ENCODE measurements at places on chromosomes 13 and 19.

GRCh38 chr19:39127812-39128515 lies 2.4 kb downstream of the PAK4 start:
- no peak for DNase-seq

DNA sequence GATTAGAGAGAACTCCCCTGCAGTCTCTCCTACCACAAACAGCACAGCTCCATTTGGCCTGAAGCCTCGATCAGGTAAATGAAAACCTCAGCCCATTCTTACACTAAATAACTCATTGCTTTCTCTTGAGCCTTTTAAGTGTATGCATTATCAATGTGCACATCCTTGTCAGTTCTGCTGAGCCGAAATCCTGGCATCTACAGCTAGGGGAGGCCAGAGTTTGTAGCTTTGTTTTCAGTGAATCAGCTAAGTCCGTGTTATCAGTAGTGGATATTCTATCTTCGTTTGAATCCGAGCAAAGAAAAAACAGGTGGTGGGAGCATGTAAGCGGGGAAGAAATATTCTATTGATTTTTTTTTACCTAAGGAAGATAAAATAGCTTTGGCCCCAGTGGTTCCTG lies 84.4 kb downstream of the ESD start:
- DNase-seq = no peak

GRCh38 chr13:81781471-81781870 lies 1440.5 kb upstream of the SPRY2 start:
- no peak for DNase-seq

DNA sequence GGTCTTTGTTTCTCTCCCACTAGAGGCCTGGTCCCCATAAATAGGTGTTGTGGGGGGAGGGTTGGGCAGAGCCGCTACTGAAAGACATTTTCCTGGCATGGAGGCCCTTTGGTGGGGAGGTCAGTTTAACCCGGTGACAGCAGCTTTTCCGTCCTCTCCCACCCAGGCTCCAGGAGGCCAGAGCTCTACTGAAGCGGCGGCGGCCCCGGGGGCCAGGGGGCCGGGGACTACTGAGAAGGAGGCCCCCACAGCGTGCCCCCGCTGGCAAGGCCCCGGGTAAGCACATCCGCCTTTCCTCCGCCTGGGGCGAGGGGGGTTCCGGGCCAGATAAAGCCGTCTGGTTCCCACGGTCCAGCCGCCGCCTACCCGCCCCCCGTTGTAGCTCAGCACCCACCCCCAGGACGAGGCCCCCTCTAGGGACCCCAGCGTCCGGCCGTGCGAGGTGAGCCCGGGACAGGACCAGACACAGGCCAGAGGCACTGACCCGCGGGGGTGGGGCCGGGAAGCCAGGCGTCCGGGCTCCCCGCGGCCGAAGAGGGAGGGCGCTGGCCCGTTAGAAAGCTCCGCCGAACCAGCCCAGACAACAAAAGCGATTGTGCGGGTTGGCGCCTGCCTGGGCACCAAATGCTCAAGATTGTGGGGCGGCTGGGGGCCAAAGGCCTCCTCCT lies 1.1 kb upstream of the LTBP4 start:
- DNase-seq = no peak

GRCh38 chr13:66534561-66534960 lies 695.6 kb downstream of the PCDH9 start:
- DNase-seq = no peak

- DNase-seq = no peak
Observed at GRCh38 chr13:96179309-96179708, 89.4 kb downstream of the HS6ST3 start.

GRCh38 chr13:30138511-30138910 lies 168.8 kb downstream of the KATNAL1 start:
- no peak for DNase-seq

GRCh38 chr13:107395927-107396662 lies 819.2 kb downstream of the LIG4 start:
- DNase-seq = no peak

DNA sequence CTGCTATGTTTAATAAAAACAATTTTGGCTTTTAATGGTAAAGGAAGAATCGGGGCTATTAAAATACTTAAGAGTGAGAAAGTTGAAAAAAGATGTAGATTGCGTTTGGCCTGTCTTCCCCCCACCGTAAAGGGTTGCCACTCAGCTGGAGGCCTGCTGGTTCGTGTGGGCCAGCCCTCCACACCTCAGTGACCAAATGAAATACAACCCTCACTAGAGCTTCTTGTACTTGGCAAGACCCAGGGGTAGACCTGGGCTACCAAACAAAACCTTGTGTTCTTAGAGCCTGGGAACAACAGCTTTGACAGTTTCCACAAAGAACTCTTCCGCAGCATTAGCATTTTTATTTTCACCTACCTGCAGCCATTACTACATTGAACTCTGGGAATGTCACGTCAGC lies 152.8 kb upstream of the PABPC3 start:
- no peak for DNase-seq

DNA sequence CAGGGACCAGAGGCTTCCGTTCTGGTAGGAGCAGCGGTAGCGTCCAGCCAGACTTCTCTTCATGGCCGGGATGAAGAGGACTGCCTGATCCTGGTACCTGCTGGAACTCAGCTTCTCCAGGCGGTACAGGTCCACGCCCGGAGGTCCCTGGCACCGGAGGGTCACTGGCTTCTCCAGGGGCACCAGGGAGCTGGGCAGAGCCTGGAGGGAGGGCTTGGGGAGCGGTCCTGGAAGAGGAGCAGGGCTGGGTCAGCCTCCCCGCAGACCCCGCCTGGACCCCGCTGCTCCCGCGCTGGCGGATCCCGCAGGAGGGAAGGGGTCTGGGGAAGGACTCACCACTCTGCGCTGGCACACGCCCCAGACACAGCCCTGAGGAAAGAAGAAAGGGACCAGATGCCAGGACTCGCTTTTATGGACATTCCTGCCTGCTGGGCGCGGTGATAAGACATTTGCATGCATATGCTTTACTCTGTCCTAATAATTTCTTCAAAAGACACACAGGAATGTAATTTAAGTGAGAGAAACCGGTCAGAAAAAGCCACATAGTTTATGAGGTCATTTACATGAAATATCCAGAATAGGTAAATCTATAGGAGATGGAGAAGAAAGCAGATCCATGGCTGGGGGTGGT lies 5.8 kb downstream of the GP6 start:
- DNase-seq = no peak

GRCh38 chr13:89307278-89307677 lies 1636.1 kb downstream of the SLITRK5 start:
- no peak for DNase-seq

- no peak for DNase-seq
Observed at GRCh38 chr19:39745643-39746042, 7.8 kb upstream of the CLC start.

GRCh38 chr13:83829810-83830209 lies 52.5 kb downstream of the SLITRK1 start:
- no peak for DNase-seq

DNA sequence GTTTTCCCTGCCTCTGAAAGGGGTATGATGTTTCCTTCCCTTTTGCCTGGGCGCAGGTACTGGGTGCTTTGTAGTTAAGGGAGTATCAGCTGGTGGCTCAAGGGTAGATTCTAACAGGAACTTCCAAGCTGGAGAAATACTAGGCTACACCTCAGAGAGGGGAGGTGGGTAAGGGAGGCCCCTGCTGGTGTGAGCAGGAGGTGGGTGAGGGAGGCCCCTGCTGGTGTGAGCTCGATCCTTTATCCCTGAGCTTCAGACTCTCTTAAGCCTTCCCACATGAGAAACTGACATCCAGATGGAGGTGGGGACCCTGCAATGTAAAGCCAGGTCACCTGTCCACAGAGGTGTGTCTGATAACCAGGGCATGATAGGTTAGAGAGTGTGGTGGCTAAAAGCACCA lies 32.1 kb downstream of the CYP2B6 start:
- peak; percentile 33 for DNase-seq

DNA sequence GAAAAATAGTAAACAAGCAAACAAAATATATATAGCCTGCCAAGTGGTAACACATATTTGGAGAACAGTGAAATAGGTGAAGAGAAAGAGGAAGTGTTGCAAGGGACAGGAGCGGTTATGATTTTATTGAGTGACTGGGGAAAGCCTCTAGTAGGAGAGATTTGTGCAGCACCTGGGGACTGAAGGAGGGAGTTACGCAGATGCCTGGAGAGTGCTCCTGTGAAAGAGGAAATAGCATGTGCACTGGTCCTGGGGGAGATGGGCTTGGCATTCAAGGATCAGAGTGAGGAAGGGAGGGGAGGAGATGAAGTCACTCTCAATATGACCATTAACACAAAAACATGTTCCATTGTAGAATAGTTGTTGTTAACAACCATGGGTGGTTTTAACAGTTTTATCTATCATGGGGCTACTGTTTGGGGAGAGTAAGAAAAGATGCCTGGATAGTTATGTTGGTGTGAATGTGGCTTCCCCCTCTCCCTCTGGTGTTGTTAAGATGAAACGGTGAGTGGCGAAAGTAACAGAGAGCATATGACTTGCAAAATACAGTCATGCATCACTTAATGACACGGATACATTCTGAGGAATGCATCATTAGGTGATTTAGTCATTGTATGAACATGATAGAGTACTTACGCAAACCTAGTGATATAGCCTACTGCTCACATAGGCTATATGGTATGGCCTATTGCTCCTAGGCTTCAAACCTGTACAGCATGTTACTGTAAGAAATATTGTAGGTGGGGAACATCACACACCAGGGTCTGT lies 251.7 kb upstream of the ARGLU1 start:
- no peak for DNase-seq

GRCh38 chr13:23558675-23559536 lies 11.3 kb upstream of the TNFRSF19 start:
- DNase-seq = peak; percentile 60

DNA sequence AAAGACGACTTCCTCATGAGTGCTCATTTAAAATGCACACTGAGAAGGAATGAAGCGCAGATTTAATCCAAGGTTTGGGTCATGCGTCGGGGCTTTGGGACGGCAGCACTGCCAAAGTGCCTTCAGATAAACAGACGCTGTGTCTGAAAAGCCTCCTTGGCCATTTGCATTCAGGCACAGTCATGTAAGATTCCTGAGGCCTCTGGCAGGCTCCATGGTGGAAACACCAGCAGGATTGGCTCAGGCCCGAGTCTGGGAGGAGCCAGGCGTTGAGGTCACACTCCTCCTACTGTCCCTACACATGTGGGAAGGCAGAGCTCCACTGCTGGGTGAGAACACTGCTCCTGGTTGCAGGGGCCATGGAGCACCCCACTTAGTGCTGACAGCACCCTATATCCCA lies 113.3 kb upstream of the KL start:
- DNase-seq = no peak

GRCh38 chr19:55543567-55543966 lies 1.8 kb downstream of the SBK3 start:
- DNase-seq = no peak

GRCh38 chr13:50682002-50682401 lies 161.5 kb downstream of the DLEU7 start:
- DNase-seq = no peak

GRCh38 chr19:45911291-45911690 lies 3.3 kb downstream of the NANOS2 start:
- DNase-seq = no peak

- DNase-seq = no peak
Observed at GRCh38 chr19:19418555-19419260, 13.2 kb downstream of the GATAD2A start.

- DNase-seq = no peak
Observed at GRCh38 chr19:53958823-53959757, 3.6 kb upstream of the CACNG8 start.

- DNase-seq = no peak
Observed at GRCh38 chr19:14166999-14167575, 30.7 kb upstream of the ASF1B start.

DNA sequence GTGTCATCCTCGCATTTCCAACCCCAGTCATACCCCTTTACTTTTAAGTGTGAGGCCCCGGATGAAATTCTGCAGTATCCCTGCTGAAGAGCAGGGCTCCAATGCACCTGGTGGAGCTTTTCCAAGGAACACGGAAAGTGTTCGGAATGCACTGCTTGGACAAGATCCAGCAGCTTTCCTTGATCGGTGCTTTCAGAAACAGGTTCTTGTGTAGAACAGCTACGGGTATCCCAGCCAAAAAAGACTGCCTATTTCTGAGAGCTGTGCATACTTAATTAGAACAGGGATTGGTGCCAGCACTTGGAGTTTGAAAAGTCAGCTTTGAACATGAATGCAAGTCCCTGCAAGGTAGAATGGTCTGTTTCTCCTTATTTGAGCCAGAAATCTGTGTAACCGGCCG lies 87.2 kb upstream of the C1QTNF9B start:
- DNase-seq = no peak

DNA sequence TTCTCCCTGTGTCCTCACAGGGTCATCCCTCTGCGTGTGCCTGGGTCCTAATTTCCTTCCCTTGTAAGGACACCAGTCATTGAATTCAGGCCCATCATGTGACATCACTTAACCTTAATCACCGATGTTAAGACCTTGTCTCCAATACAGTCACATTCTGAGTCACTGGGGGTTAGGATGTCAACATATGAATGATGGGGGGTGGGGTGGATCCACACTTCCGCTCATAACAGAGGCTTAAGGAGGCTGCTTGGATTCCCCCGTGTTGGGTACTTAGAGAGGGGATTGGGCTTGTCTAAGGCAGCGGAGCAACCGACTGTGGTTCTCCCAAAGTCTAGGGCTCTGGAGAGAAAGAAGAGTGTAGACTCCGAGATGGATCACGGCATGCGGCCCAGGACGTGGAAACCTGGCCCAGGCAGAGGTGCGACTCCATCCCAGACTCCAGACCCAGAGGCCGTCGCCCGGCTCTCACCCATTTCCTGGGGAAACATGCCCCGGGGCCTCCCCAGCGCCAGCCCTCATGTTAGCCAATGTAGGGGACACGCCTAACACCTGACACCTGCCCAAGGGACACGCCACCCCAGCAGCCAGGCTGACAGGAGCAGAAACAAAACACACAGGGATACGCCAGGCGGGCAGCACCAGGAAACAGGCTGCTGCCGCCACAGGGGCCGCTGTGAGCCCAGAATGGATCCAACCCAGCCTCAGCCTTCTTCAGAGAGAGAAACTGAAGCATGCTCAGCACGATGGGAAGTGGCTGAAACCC lies 17.1 kb upstream of the IGLON5 start:
- no peak for DNase-seq

DNA sequence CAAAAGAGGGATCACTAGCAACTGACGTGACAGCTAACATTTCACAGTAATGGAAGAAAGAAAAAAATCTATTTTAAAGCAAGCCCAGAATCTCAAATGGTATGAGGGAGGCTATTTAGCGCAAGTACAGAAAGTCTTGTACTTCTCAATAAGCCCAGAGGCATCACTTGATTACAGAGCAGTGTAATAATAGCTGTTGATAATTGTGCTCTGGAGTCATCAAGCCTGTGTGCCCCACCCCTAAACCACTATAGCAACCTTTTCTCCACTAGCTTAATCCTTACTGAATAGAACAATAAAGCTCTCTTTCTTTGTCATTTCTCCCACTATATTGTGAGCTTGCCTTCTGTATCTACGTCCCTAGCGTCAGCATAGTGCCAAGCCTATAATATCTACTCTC lies 56.6 kb downstream of the FREM2 start:
- peak; percentile 13 for DNase-seq

GRCh38 chr13:20685092-20685491 lies 18.4 kb upstream of the IL17D start:
- no peak for DNase-seq

Measured in HT-29 (cell line).